ENCODE measurements at places on chromosomes 13 and 19.

GRCh38 chr19:45814851-45815480, at the start of gene RSPH6A:
Gene RSPH6A, minus strand, starts transcription at chr19:45815308. Its CDS starts 132 bp downstream, at chr19:45815176.
- DNase-seq: no peak

DNA sequence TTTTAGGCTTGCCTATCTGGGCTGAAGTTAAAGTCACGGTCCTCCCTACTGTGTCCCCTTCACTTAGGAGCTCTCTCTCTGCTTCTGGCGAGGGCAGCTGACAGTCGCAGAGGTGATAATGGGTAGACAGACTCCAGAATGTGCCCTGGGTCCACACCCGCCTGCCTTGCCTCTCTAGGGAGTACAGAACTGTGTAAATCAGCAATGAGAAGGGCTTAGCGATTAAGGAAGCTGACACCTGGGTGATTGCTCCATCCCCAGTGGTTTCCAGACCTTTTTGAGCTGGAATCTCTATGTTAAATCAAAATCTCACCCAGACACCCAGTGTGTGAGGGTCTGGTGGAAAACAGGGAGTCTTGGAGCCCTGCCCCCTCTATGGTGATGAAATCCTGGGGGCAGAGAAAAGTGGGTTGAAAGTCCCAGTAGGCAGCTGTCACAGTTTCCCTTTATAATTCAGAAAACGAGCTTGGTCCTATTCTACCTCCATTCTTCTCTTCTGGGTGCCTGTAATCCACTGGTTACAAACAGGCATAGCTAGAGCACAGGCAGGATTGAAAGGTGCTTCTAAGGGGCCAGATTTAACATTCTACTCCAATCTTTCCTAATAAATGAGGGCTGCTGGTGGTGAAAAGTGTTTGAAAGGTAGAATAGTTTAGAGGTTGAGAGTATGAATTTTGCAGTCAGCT, 46.9 kb downstream of the OLFM4 start:
- DNase-seq: no peak

- DNase-seq: no peak
Observed at GRCh38 chr19:32642771-32643170, 32.2 kb downstream of the ANKRD27 start.

DNA sequence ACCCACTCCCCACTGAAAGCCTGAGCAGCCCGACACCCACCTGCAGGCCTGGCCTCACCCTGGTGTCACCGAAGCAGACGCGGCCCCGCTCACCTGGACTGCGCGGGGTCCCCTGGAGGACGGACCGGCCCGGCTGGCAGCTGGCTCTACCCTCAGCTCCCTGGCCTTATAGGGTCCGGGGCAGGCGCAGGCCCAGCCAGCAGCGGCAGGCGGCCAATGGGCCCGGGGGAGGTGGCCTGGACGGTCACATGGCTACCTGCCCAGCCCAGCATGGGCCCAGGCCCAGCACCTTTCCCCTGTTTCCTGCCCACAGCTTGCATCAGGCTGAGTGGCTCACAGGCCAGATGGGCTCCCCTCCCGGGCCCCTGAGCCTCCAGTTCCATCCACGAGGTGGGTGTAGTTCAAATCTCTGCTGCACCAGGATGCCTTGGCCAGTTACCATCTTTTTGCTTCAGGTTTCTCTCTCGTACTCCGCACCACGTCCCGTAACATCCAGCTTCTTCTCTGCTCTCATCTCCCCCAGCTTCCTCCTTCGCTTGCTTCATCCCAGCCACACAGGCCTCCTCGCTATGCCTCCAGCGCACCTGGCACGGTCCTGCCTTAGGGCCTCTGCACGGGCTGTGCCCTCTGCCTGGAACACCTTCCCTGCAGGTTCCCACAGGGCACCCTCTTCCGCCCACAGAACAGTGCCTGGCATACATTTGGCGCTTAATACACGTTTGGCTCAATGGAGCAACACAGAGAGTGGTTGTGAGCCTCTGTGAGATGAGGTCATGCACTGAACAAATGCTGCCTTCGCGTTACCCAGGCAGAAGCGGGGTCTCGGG, at the start of gene PLIN4:
TSS of gene PLIN4 (minus strand) at position 142 of the 827 bp plus-strand sequence. CDS start 214 bp downstream, outside the sequence.
- DNase-seq: no peak

- no peak for DNase-seq
Observed at GRCh38 chr13:80215368-80215767, 125.6 kb downstream of the SPRY2 start.

DNA sequence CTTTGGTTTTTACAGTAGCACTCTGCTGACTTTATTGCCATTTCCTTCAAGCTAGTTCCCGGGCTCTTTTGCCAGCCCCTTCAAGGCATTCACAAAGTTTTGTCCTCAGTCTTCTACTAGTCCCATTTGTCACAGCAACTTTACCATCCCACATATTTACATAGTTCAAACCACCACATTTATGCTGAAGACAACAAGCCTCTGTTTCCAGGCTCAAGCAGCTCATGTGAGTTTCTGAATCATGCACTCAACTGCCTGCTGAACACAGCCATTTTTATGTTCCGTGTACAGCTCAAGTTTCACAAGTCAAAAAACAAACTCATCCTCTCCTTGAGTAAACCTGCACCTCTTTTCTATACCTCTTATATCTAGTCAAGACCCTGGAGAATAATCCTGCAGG, 977.0 kb upstream of the SLC10A2 start:
- no peak for DNase-seq

DNA sequence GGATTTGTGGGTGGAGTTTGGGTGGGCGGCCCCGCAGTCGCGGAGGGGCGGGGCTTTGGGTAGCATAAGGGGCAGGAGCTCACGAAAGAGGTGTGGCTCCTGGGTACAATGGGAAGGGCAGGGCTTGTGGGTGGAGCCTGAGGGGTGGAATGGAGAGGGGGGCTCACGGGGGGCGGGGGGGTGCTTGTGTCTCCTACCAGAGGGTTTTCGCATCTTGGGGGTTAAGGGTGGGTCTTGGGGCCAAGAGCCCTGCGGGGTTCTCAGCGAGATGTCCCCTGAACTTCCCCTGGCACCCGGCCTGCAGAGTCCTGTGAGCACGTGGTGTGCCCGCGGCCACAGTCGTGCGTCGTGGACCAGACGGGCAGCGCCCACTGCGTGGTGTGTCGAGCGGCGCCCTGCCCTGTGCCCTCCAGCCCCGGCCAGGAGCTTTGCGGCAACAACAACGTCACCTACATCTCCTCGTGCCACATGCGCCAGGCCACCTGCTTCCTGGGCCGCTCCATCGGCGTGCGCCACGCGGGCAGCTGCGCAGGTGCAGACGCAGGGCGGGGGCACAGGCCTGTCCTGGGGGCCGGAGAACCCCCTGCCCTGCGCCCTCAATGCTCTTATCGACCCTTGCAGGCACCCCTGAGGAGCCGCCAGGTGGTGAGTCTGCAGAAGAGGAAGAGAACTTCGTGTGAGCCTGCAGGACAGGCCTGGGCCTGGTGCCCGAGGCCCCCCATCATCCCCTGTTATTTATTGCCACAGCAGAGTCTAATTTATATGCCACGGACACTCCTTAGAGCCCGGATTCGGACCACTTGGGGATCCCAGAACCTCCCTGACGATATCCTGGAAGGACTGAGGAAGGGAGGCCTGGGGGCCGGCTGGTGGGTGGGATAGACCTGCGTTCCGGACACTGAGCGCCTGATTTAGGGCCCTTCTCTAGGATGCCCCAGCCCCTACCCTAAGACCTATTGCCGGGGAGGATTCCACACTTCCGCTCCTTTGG, 5.1 kb downstream of the FSTL3 start:
- no peak for DNase-seq

DNA sequence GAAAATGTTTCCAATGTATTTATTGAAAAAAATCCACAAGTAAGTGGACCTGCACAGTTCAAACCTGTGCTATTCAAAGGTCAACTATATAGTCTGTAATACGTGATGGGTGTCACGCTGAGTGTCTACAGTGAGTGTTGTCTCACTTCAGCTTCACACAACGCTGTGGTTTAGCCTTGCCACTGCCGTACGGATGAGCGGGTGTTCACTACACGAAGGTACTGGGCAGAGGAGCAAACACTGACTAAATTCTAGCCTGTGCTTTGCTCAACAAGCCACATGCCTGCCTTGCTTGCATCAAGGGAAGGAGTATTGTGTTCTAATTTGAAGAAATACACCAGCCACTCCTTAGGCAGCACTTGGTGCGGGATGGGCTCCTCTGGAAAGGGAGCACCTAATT, 3.4 kb upstream of the FFAR3 start:
- DNase-seq: no peak

DNA sequence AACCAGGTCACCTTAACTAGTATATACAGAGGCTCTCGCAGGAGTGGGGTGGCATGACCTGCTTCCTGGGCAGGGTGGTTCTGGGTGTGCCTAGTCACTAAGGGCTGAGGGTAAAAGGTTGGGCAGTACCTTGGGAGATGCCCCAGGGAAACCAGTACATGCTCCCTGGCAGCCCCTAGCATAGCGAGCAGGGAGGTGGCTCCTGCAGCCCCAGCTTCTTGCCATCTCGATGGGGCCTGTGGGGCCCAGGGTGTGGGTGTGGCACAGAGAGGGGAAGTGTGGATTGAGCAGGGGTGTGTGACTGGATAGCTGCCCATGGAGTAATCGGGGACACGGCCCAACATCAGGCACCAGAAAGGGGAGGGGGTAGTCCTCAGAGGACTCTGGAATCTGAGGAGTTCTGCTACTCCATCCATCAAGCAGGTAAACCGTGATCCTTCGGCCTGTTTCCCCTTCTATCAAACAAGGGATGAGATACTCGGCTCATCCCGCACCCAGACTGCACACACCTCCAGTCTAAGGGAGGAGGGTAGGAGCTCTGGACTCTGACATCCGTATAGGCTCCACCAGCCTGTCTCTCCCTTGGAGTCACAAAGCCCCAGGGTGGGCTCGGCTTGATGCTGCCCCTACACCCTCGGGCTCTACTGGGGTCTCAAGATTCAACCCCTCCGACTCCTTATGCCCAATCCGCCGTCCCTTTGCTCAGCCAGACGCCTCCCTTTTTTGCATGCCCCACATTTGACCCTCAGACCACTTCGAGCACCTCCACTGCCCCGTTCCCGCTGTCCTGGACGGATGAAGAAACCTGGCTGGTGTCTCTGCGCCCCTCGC, 1.1 kb downstream of the ZBTB45 start:
- no peak for DNase-seq
